K562 (cell line): ENCODE measurements at places on chromosomes 2 and 18.

GRCh38 chr18:73981796-73982195, 165.8 kb downstream of the FBXO15 start:
- DNase-seq = no peak

DNA sequence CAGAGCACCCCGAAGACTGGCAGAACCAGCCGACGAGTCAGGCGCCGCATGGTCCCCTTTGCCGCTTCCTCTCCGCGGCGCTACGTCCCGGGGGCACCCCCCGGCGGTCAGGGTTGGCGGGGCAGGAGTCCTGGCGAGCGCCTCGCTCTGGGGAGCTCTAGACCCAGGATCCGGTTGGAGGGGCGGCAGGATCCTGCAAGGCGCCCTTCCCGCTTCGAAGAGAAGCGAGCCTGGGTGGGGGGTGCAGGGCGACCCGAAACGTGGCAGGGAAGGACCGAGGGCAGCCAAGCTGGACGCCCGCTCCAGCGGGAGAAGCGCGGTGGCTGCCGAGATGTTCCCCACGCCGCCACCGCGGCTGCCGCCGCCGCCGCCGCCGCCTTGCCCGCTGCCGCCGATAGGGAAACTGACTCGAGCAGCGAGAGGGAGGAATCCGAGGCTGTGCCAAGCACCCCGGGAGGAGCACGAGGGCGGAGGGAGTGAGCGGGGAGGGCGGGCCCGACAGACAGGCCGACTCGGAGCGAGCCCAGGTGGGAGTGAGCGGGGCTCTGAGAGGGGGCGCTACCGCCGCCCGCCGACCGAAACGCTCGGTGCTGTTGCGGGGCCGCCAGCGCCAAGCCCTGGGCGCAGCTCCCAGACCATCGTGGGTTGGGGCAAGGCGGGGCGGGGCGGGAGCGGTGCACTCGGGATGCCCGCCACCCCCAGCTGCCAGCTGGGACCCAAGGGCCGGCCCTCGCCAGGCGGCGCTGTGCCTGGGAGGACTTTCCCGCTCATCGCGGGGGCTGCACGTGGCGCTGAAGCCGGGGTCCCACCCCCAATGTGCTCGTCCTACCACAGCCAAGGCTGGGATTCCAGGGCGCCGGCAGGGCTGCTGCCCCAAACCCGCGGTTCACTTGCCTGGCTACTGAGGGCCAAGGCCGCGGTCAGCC, at the start of gene GALNT14:
TSS of gene GALNT14 (minus strand) at position 404 of the 926 bp plus-strand sequence. CDS start at position 50, 354 bp downstream.
- no peak for DNase-seq

GRCh38 chr18:37247497-37248161, 318.0 kb downstream of the CELF4 start:
- no peak for DNase-seq

DNA sequence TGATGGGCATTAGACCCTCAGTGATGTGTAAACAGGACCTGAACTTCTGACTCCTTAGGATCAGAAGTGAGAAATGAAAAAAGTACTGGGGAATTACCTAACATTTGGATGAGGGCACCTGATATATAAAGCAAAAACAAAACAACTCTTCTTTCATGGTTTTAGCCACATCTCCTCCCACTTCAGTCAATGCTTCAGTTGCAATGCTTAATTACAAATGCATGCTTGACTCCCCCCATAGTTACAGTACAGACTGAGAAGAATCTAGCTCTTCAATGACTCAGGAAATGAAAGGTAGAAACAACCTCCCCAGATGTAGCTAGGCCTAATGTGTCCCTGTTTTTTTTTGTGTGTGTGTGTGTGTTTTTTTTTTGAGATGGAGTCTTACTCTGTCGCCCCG, 276.8 kb upstream of the POU3F3 start:
- DNase-seq = no peak

GRCh38 chr2:171253900-171254650, 93.4 kb upstream of the TLK1 start:
- no peak for DNase-seq

DNA sequence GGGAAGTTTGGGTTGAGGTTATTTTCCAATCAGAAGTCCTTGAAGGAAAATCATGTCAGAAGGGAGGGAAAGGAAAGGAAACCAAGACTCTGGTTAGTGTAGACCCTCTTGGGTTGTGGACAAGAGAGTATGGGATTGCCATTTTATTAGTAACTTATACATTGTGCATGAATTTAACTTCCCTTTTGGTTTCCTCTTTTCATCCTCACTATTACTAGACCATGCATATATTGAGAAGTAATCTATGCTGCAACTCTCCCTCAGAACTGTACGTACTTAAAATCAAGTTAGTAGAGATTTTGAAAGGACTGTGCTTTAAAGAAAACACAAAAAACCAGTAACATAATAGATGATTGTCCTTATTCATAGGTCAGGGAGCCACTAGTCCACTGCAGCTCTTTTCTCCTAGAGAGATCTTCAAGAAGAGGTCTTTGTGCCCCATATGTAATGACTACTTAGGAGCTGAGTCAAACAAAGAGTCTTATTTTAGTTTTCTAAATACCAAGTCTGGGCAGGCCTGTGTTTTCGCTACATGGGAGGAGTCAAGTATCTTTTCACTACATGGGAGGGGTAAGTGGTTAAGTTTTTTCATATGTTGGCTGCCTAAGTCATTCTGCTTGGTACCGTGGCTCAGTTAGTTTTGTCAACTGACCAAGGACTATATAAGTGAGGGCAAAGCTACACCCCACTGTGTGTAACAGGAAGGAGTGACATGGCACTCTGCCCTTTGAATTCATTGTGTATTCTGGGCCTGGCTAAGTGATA, 25.2 kb upstream of the FAM117B start:
- DNase-seq = no peak

GRCh38 chr2:66134138-66134701, 300.7 kb upstream of the MEIS1 start:
- DNase-seq = no peak

- no peak for DNase-seq
Measured at GRCh38 chr2:240205348-240205747, 64.9 kb upstream of the OTOS start.

GRCh38 chr2:158837645-158838044, 42.5 kb downstream of the DAPL1 start:
- DNase-seq = no peak

DNA sequence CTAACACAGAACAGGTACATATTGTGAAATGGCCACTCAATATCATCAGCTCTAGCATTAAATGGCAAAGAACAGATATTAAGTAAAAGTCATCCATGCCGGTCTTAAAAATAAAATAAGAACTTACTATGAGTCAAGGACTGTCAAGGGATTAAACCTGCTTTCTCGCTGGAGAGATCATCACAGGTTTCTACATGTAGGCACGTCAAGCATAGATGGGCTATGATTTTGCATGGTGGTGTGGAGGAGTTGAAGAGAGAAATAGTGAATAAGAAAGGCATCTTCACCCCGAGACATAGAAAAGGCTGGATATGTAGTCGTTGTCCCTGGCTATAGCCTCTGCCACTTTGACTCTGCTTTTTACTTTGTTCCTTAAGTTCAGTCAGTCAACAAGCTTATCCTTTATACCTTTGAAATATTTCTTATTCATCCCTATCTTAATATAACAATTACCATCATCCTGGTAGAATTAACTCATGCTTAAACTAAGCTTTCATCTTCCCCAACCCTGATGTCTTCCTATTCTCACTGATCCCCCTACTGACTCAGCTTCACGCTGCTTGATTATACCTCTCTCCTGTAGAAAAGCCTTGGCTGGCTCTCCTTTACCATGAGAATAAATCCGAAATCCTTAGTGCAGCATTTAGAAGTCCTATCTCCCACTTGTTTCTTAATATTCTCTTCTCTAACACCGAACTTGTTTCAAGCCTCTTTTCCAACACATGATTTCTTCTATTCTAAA, 42.5 kb downstream of the DSC3 start:
- no peak for DNase-seq
